AG09319 (cell line): ENCODE measurements at places on chromosomes 16 and 17.
A peak's percentile ranks its signal among the peaks of the same experiment; 100 is the strongest.

GRCh38 chr16:77775911-77776909 lies 12.2 kb upstream of the VAT1L start:
- DNase-seq: no peak

DNA sequence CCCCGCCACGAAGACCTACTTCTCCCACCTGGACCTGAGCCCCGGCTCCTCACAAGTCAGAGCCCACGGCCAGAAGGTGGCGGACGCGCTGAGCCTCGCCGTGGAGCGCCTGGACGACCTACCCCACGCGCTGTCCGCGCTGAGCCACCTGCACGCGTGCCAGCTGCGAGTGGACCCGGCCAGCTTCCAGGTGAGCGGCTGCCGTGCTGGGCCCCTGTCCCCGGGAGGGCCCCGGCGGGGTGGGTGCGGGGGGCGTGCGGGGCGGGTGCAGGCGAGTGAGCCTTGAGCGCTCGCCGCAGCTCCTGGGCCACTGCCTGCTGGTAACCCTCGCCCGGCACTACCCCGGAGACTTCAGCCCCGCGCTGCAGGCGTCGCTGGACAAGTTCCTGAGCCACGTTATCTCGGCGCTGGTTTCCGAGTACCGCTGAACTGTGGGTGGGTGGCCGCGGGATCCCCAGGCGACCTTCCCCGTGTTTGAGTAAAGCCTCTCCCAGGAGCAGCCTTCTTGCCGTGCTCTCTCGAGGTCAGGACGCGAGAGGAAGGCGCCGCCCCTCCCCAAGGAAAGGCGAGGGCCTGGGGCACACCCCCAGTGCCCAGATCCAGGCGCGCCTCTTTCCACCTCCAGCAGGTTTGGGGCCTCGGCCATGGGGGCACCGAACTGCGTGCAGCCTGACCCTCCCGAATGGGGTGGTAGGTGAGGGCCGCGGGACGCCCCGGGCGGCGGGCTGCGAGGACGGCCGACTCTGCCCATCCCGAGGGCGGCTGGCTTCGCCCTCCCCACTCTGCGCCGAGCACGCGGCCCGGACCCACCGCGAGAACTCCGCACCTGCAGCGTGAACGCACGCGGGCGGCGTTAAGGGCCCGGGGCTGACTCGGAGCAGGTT lies 664 bp downstream of the HBQ1 start:
- no peak for DNase-seq

- DNase-seq: no peak
Measured at GRCh38 chr16:53220585-53220984, 165.8 kb downstream of the CHD9 start.

- DNase-seq: peak; percentile 32
Measured at GRCh38 chr17:78748730-78749317, 33.2 kb downstream of the CYTH1 start.
